ENCODE measurements at places on chromosomes 6 and 20. TPM values are rescaled to one million over a fixed set of nuclear protein-coding genes. Genes with fewer than 3 reads are reported as not detected.

DNA sequence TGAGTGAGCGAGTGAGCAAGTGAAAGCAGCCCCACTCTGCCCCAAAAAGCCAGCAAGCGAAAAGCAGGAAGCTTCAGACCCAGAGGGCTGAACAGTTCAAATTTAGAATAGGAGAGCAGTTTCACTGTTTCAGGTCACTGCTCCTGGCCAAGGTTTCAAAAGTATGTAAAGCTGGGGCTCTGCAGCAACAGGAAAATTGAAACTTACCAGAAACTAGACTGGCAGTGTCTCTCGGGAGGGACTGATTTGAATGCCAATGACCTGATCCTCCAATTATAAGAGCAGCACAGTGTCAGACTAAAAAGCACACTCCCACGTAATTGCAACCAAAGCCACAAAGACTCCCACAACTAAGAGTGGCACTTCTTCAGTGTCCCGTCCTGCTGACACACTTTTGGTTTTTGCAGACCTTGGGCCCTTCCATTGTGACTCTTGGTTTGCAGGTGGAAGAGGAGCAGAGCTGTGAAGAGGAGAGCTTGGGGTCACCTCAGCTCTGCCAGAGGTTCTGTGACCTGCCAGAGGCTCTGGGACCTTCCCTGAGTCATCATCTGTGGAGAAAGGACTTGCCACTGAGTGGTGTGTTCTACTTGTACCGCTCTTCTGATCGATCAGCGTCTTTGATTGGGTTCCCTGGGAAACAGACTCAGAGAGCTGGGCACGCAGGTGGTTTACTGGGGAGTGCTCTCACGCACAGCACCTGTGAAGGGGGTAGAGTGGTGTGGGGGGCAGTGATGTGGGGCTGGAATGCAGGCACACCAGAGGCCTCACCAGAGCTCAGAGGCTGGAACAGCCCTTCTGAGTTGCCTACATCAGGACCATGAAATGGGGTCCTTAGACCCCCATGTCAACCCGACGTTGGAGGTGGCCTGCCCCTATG, 52.7 kb upstream of the PTGIS start:
- no peak for DNase-seq

DNA sequence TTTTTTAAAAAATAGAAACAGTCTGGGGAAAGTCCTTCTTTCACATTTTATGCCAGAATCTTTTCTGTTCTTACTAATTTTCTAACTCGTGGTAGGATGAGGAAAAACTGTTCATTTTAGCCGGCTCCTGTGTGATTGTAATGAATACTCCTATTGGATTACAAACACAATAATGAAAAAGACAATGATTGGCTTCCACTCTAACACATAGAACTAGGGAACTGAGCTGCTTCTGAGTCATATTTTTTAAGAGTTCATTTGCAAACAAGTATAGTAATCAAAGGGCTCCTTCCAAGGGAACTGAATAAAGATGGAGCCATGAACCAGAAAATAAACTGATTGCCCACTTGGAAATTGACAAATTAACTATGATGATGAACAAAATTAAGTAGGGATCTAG, 265.3 kb upstream of the TCF21 start:
- DNase-seq, result no peak

- no peak for DNase-seq
Measured at GRCh38 chr20:51562027-51562331, 19.5 kb upstream of the NFATC2 start.

DNA sequence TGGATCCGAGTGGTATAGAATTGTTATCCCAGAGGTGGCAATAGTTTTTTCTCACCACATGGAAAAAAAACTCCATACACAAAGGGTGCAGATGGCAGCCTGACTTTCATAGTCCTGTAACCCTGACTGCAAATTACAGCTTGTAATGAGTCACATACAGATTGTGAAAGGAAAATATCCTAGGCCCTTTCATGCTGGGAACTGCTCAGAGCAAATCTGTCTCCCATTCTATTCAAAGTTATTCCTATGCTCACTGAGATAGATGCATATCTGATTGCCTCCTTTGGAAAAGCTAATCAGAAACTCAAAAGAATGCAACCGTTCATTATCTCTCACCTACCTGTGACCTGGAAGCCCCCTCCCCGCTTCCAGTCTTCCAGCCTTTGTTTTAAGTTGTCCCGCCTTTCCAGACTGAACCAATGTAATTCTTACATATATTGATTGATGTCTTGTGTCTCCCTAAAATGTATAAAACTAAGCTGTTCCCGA, 108.7 kb upstream of the MAP3K4 start:
- no peak for DNase-seq

DNA sequence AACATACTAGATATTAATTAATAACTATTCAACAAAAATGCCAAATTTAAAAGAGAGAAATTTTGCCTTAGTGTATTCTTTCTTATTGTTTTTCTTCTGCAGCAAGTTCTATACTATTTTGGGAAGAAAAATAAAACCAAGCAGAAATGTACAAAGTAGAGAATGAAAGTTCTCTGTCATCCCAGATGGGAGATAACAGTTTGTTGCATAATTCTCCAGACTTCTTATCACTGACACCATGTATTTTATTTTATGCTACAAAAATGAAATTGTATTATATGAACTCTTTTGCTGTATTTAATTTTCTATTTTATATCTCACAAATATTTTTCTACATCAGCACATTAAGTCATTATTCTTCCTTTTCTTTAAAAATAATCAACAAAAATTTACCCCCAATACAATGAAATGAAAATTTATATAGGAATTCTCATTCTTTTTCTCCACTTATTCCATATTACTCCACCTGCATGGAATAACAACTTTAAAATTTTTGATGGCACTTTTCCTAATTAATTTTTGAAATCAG, 18.2 kb downstream of the TMEM244 start:
- DNase-seq, result no peak

DNA sequence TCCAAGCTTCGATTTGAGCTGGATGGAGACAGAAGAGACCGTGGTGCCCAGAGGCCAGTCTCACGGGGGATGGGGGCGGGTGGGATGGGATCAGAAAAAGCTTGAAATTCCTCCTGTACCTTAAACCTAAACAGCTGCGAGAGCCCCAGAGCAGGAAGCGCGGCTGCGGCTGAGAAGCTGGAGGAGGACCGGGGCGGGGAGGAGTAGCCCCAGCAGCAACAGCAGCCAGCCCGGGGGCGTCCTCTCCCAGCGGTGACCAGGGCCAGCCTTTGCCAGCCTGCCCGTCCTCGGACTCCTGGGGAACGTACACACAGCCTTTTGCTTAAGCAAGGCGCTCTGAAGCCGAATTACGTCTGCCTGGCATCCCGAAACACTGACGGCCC, 17.4 kb upstream of the PRDM13 start:
- DNase-seq, result no peak

- DNase-seq, result peak; percentile 36
Measured at GRCh38 chr6:165659945-165660856, 2.8 kb downstream of the PDE10A start.

DNA sequence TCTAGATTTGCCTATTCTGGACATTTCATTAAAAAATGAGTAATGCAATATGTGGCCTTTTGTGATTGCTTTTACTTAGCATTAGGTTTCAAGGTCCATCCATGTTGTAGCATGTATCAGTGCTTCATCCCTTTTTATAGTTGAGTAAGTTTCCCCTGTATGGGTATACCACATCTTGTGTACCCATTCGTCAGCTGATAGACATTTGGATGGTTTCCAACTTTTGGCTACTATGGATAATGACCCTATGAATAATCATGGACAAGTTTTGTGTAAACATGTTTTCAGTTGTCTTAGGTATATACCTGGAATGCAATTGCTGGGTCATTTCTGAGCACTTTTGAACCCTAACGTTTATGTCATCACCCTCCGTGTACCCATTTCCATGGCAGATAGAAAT, 15.4 kb downstream of the METTL24 start:
- DNase-seq, result no peak

The TAP1 gene
- total RNA-seq, result 15.2 TPM

The NFYA gene
- 25.2 TPM for total RNA-seq

The MUC21 gene
- total RNA-seq, result not detected

The HLA-DOA gene
- 1.4 TPM for total RNA-seq

DNA sequence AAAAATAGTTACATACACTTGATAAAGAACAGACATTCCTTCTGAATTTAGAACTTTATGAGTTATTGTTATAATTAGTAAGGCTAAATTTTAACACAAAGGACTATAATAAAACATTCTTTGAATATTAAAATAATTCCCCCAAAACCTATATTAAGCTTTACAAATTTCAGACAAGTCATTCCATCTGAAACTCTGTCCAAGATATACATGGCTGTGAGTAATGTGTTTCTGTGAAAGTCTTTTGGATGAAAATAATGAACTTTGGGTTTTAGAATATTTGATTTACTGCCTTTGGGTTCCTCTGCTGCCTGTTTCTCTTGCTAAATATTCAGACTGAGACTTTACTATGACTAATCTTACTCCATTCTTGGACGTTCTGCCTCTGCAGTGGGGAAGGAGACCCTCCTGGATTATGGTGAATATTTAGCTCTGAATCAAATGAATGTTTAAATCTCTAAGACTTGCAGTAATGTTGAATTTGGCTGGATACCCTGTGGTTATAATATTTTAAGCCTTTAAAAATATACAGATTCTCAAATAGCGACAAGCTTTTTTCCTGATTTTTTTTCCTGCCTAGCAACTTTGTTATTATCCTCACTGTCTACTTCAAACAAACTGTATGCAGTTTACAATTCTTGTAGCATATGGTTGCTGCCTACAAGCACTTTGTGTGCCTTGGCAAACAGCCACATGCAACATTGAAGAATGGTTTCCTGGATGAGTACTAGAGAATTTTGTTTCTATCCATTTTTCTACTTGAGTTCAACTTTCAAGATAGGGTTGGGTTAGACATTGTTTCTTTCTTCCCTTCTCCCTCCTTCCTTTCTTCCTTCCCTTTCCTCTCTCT, 51.4 kb downstream of the TXLNB start:
- DNase-seq, result peak; percentile 53

The FILIP1 gene
- total RNA-seq, result 6.0 TPM

- DNase-seq, result no peak
Measured at GRCh38 chr20:40010483-40010882, 678.6 kb downstream of the MAFB start.

Measured in hepatocyte (in vitro differentiated cells).